Kidney tubule cell (primary cell): ENCODE measurements at places on chromosomes 12 and 14.

DNA sequence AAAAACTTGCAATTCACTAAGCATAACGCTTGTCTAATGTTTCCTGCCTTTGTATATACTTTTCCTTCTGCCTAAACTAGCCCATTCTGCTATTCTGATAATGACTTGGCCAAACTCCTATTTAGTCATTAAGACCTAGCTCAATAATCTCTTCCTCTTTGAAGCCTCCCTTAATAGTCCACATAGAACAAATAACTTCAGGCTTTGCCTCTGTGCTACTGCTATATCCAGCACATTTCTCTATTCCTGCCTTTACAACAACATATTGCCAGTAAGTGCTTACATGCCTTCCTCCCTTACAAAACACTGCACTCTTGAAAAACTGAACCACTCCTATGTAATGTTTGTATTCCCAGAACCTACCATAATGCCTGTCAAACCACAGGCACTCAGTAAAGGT is 13.8 kb downstream of the PRICKLE1 start:
- no peak for DNase-seq

GRCh38 chr12:56271031-56271430 is 4.3 kb downstream of the COQ10A start:
- DNase-seq: peak; percentile 29

DNA sequence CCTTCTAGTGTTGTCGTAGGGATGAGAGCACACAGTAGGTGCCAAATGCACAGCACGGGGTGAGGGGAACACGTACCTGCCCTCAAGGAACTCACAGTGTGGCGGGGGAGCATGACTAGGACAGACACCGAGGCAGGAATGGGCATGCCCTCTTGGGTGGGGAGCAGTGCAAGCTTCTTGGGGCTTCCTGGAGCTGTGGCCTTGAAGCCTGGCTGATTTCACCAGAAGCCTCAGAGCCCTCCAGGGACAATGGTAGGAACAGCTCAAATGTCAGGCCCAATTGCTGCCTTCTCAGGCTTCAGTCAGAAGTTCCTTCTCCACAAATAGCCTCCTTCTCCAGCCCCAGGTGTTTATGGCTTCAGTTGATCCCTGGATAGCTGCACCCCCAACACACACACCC is 43.4 kb downstream of the TEAD4 start:
- no peak for DNase-seq

DNA sequence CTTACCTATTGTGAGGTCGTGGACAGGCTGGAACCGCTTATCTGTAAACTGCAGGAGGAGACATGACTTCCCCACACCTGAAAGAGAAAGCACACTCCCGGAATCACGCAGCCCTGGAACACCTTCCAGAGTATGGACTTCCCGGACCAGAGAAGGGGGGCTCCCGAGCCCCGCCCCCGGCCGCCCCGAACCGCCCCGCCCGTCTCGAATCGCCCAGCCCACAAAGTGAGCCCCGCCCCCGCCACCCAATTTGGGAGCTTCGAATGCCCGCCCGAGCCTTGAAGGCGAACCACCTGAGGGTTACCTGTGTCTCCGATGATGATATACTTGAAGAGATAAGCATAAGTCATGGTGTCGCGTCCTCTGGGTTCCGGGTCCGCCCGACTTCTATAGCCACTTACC is 235 bp downstream of the RAB2B start:
- peak; percentile 84 for DNase-seq

DNA sequence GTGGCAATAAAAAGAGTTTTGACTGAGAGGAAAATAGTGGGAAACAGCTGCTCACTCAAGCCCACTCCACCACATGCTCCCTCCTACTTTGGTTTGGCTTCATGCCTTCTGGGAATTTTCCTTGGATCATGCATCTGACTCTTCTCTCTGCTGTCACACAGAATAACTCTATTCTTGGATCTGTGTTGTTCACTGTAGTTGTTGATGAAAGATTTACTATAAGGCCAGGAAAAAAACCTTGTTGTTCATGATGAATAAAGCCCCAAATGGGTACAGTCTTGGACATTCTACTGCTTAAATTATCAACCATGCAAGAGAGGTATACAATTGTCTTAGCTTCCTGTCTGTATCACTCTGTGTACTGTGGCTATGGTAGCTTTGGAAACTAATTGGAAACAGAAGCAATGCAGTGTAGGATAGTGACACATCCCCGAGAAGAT is 70.5 kb downstream of the TMX1 start:
- DNase-seq: peak; percentile 37
